ENCODE measurements at places on chromosomes 3 and 15. TPM values are rescaled to one million over a fixed set of nuclear protein-coding genes. Genes with fewer than 3 reads are reported as not detected.

GRCh38 chr3:3447641-3448040 lies 268.1 kb upstream of the CRBN start:
- no peak for DNase-seq

DNA sequence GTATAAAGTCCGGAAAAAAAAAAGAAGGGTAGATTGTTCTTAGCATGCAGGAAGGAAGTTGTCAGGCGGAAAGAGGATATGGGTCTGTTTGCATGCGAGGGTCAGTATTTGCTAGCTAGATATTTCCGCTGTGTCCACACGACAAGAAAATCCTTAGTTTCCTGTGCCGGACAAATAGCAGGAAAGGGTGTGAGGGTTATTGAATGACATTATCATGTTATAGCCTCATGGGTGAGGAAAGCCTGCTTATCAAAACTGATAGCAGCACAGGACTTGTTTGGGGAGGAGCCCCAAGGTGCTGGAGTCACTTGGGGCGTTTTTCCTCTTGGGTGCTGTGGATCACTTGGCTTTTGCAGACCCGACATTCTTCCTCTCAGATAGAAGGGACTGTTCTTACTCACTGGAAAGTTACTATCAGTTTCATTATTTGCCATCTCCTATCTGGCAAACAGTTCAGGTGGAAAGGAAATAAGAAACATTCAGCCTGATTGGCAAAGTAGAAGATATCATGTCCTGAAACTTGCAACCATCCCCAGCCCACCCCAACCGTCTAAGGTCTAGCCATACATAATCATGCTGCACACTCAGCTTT lies 127.2 kb upstream of the DPH6 start:
- DNase-seq, result no peak

DNA sequence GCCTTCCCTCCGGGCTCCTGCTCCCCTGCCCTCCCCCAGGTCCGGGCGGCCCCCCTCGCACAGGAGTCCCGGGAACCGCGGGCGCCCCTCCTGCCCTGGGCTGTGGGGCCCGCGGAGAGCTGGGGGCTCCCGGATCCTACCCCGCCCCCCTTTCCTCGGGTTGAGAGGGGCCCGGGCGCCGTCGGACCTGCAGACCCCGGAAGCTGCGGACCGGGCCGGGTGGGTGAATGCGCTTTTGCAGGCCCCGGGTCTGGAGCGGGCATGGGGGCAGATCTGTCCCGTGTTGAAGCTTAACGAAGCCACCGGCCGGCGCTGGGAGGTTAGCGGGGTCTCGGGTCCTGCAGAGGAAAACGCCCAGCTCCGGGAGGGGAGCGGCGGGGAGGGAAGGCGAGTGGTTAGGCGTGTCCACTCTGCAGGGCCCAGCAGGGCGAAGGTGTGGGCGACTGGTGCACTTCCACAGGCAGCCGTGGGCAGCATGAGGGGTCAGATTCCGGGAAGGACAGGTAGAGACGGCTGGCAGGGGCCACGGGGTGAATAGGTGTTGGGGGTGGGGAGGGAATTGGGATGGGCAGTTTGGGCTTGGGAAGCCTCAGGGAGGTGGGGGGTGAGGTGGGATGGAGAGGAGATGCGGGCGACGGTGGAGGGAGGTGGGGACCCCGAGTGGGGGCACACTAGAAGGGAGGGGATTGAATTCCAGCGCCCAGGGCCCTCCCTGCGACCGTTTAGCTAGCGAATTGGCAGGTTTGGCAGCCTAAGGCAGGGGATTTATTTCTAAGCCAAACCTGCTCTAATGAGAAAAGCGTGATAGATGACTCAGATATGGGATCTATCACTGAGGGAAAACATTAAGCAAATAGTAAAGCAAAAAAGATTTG lies 635 bp downstream of the CD276 start:
- peak; percentile 32 for DNase-seq

- no peak for DNase-seq
These were observed 271.6 kb upstream of the ZPLD1 start for GRCh38 chr3:102163039-102163817.

GRCh38 chr3:54146506-54147239 lies 24.3 kb downstream of the CACNA2D3 start:
- DNase-seq, result peak; percentile 62

DNA sequence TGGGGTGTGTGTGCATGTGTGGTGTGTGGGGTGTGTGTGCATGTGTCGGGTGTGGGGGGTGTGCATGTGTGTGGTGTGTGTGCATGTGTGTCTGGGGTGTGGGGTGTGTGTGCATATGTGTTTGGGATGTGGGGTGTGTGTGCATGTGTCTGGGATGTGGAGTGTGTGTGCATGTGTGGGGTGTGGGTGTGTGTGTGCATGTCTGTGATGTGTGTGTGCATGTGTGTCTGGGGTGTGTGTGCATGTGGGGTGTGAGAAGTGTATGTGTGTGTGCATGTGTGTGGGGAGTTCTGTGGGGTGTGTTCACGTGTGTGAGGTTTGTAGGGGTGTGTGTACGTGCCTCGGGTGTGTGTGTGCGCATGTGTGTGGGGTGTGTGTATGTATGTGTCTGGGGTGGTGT lies 6.7 kb upstream of the OCA2 start:
- no peak for DNase-seq

GRCh38 chr3:50275996-50276761 lies 2.7 kb upstream of the LSMEM2 start:
- no peak for DNase-seq

GRCh38 chr15:39177561-39177960 lies 403.3 kb upstream of the THBS1 start:
- DNase-seq, result no peak

DNA sequence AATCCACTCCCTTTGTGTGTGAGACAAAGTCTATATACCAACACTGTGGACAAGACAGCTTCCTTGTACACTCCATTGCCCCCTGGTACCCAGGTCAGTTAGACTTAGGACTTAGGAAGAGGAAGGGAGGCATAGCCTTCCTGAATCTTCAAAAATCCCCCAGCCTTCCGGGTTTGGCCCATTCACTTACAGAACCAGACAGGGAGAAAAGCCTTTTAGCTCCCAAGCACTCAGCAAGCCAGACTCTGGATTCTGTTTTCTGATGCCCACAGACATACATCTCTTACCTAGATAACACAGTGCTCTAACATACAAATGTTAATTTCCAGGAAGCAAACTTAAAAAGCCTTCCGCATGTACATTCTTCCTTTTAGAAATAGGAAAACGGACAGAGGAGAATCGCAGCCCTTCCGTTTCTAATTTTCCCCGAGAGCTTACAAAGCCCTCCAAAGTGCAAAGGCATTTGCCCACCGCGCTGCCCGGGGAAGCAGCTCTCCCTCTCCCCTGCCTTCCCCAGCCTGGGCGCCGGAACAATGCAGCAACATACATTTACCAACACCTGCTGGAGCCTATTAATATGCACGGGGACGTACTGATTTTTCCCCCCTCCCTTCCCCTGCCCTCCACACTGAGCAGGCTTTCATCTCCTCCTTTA lies 442.0 kb downstream of the MAGI1 start:
- DNase-seq, result peak; percentile 52

DNA sequence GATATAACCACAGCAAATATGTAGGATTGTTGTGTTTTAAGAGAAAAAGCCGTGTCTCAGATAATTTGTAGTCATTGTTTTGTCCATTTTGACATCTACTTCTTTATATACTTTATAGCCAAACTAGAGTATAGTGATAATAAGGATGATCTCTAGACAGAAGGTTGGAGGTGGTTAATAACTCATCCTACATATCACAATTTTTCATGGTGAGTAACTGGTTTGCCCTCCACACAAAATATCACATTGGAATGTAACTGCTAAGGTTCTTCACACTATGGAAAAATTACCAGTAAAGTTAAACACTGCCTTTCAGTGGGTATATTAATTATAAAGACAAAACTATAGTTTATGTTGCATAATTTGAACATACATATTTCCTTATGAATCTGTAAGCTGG lies 380.7 kb downstream of the LPP start:
- no peak for DNase-seq

- no peak for DNase-seq
These were observed 154.3 kb downstream of the PLCL2 start for GRCh38 chr3:17038900-17039553.

DNA sequence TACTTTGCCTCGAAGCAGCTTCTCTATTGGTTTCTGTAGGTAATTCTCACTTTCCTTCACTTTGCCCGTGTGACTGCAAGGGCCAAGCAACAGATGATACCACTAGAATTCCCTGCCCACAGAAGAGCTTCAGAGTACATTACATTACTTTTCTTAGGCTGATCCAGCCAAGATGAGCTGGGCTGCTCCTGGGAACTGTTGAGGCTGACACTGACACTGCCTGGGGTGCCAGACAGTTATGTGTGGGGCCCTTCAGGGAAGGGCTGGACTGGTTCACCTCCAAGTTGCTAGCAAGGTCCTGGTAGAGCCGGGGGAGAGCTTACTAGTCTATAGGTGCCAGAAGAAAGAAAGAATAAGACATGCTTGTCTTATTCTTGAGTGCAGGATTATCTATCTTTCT lies 19.0 kb downstream of the GORASP1 start:
- no peak for DNase-seq

DNA sequence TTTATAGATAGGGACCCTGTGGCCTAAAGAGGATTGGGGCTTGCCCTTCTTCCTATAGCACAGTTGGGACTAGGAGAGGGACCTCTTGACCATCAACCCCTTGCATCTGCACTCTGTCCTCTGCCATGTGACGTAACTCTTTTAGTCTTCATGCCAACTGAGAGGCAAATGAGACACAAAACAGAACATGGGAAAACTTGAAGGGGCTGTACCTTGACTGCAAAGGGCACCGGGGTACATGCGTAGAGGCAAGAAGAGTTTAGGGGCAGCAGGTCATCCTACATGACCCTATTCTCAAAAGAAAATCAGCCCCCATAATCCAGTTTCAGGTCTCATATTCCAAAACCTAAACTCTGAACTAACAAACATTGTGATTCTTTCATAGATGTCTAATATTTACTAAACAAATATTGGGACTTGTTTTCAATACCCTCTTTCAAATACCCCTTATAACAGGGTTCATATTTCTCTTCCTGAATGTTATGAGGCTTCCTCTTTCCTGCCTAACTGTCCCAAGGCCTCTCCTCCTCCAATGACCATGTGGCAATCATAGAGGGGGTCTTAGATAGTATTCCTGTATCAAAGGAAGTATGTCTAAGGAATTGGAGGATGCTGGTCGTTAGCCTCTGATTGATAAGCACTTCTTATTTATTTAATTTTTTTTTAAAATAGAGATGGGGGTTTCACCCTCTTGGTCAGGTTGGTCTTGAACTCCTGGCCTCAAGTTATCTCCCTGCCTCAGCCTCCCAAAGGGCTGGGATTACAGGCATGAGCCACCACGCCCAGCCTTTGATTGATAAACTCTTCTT lies 20.6 kb downstream of the ACKR2 start:
- no peak for DNase-seq

- no peak for DNase-seq
These were observed 267.3 kb upstream of the IL12A start for GRCh38 chr3:159721324-159721723.

Gene STRIT1
- total RNA-seq, result not detected

Gene MORC1
- not detected for total RNA-seq

Gene RAB6B
- total RNA-seq, result 15.5 TPM

Gene FYCO1
- 9.7 TPM for total RNA-seq

Gene RETNLB
- not detected for total RNA-seq

Gene SCAANT1
- total RNA-seq, result not detected

Gene ROPN1
- total RNA-seq, result not detected

Gene RBP2
- not detected for total RNA-seq

Measured in neural crest cell (in vitro differentiated cells).